ENCODE measurements at places on chromosomes 7 and 10. TPM values are rescaled to one million over a fixed set of nuclear protein-coding genes. Genes with fewer than 3 reads are reported as not detected.

GRCh38 chr10:79943871-79944270 is 5.0 kb downstream of the SFTPD start:
- no peak for DNase-seq

DNA sequence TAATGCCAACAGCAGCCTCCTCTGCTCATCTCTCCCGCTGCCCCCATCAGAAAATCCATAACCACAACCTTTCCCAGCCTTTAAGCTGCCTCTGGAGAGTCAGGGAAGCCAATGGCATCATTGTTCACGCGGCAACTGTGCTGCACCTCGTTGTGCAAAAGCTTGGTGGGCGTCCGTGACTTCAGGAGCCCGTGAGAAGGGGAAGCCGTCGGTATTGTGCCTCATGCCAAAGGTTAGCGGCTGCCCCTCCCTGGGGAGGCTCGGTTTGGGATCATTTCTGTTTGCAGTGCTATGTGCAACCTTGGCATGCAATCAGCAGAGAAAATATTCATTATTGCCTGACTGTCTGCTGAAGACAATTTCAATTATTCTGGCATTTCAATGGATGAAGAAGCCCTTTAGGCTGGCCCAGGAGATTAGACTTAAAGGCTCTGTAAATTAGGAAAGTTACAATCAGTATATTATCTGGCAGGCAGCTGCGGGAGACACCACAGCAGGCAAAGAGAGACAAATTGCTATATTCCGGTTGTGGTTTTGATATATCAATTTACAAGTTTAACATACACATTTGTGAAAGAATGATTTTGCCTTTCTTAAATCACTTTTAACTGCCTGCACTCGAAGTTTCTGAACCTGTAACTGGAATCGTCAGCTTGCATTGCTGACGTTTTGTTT is 244.5 kb downstream of the GATA3 start:
- DNase-seq = no peak

GRCh38 chr10:29435809-29436501 is 147.1 kb downstream of the LYZL1 start:
- no peak for DNase-seq

- no peak for DNase-seq
These were observed 104.5 kb upstream of the PCLO start for GRCh38 chr7:83267141-83267631.

The SPDYE11 gene
- total RNA-seq = 0.11 TPM

The GIMAP7 gene
- not detected for total RNA-seq

Measured in mesothelial cell of epicardium (in vitro differentiated cells).